ENCODE measurements at places on chromosomes 5 and 9.

- no peak for DNase-seq
Measured at GRCh38 chr5:149337736-149338135, 7.6 kb upstream of the GRPEL2 start.

DNA sequence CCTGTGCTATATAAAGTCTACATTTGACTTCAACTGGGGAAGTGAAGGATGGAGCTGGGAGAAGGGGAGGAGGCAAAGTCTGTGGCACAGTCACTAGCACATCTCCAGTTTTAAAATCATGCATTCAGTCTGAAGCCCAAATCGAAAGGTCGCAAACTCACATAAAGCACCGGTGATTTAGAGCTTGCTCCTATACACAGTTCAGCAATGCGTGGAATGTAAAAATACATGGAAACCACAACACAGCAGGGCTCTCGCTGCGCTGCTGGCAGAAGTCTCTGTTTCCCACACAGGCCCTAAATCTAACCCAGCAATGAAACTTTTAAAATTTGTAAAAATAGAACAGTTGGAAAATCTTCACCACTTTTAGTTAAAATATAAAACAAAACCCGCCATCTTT, 68.2 kb downstream of the EBF1 start:
- DNase-seq, result no peak

DNA sequence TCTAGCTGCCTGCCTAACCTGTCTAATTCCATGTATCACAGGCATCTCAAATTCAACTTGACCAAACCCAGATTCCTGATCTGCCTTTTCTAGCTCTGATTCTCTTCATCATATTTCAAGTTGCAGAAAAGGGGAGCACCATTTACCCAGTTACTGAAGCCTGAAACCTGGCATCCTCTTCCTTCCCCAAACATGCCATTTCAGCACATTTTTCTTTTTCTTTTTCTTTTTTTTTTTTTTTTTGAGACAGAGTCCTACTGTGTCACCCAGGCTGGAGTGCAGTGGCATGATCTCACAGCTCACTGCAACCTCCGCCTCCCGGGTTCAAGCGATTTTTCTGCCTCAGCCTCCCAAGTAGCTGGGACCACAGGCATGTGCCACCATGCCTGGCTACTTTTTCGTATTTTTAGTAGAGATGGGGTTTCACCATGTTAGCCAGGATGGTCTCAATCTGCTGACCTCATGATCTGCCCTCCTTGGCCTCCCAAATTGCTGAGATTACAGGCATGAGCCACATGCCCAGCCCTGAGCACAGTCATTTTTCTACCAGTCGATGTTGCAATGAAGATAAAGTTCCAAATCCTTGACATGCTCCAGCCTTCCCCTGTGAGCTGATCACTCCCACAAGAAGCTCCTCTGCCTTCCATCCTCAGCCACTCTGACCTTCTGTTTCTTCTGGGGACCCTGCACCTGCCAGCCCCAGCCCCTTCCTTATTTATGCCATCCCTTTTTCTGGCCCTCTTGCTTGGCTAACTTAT, 32.2 kb downstream of the ACER2 start:
- no peak for DNase-seq

- no peak for DNase-seq
Measured at GRCh38 chr9:130699047-130699446, 5.5 kb downstream of the EXOSC2 start.

GRCh38 chr9:114487607-114488300, 17.5 kb downstream of the WHRN start:
- DNase-seq, result peak; percentile 36

GRCh38 chr9:20594608-20595007, 27.7 kb downstream of the MLLT3 start:
- DNase-seq, result no peak

DNA sequence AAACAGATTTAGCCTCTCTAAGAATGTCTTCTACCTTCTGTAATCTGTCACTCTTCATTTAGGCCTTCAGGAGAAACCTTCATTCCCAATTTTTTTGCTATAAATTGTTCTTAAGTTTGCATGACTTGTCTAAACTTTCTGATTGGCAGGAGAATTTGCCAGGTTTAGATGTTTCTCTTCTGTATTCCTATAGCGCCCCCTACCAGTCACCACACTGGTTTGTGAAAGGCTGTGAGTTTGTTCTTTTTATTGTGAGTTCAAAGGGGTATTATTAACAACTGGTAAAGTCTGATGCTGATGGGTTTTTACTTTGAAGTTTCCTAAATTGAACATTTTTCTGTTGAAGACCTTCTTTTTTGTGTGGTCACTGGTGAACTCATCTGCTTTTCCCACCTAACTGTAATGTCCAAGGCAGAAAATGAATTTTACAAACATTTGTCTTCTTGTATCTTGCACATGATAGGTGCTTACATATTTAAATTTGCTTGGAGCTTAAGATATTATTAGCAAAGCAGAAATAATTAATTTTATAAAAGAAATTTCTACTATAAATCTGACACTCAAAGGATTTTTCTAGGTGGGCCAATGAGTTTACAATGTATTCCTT, 18.4 kb upstream of the F2RL2 start:
- peak; percentile 52 for DNase-seq

GRCh38 chr9:84592918-84593317, 76.6 kb upstream of the NTRK2 start:
- no peak for DNase-seq
